Naive B cell (primary cell): ENCODE measurements at places on chromosomes 6 and 20. TPM values are rescaled to one million over a fixed set of nuclear protein-coding genes. Genes with fewer than 3 reads are reported as not detected.

GRCh38 chr6:51620971-51621370 is 466.4 kb downstream of the PKHD1 start:
- no peak for DNase-seq

DNA sequence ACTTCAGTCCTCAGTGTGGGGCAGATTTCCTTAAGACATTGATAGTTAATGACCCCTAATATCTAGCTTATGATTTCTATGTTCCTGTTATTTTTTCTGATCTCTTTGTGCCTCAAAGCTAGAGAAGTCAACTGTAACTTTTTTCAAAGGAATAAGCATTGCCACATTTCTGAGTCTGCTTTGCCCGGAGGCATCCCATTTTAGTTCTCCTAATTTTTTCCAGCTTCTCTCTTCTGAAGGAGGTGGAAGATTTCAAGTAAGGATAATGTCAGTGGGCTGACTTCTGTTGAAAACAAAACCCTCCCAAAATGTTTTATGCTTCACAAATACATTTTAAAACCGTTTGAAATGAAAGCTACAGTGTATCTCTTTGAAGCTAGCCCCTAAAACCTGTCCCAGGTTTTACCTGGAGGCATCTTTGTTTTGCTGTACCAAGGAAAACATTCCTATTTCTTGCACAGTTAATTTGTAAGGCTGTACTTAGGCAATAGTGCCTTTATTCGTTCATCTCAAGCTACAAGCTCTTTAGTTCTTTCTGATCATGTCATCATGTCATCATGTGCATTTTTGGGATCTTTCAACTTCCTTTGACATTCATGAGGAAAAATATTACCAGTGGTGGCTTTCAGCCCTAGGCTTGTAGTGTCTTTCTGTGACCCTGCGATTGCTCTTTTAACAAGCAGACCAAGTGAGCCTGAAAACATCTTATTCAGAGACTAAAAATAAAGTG is 45.7 kb downstream of the TSPYL4 start:
- no peak for DNase-seq

PI16 gene
- polyA plus RNA-seq = 5.5 TPM

BAK1 gene
- polyA plus RNA-seq = 11.8 TPM

- DNase-seq = no peak
Observed at GRCh38 chr6:105164418-105164817, 15.4 kb downstream of the POPDC3 start.

WFDC10B gene
- not detected for polyA plus RNA-seq

RIPPLY2 gene
- polyA plus RNA-seq = not detected

LAMA4 gene
- polyA plus RNA-seq = not detected

DNA sequence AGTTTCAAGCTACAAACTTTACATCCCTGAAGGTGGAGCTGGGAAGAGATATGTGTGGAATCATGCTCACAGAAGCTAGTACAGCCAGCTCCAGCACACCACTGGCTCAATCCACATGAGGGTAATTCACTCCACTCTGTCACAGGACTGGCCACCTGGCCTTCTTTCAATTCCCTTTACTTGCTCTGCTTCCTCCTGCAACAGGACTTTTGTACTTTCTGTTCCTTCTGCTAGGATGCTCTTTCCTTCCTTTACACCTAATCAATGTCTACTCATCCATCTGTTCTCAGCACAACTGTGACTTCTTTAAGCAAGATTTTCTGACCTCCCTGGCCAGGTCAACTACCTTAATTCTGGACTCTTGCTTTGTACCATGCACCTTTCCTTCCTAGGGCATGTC is 39.4 kb upstream of the MYB start:
- DNase-seq = peak; percentile 29

DNA sequence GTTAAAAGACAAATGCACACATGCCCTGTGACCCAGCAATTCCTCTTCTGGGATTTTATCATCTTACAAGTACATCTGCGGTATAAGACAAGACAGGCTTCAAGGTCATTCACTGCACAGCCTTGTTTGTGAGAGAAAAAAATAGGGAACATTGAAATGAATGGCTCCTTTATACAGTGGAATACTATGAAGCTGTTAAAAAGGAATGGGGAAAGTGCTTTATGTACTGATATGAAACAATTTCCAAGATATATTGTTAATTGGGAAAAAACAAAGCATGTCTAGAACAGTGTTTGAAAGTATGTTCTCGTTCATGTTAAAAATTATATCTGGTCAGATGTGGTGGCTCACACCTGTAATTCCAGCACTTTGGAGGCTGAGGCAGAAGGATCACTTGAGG is 25.4 kb downstream of the PDRG1 start:
- no peak for DNase-seq

DNA sequence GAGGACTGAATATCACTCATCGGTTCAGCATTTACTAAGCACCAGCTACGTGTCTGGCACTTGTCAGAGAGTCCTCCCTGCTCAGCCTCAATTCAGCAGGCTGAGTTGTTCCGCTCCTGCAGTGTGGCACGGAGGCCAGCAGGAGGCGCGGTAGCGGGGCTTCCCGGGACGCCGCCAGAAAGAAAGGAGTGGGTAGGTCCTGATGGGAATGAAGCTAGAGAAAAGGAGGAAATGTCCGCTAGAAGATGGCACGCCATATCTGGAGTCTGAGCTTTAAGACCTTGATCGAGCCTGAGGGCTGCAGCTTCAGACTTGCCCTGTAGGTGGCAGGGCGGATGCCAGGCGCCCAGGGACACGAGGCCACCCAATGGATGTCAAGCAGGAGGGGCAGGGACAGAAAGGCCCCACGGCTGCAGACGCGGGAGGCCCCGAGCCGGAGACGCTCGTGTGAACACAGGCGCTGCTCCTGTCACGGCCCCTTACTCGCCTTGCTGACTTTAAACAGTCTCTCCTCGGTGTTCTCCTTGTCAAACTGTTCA is 18.7 kb downstream of the SERPINB6 start:
- DNase-seq = no peak

DNA sequence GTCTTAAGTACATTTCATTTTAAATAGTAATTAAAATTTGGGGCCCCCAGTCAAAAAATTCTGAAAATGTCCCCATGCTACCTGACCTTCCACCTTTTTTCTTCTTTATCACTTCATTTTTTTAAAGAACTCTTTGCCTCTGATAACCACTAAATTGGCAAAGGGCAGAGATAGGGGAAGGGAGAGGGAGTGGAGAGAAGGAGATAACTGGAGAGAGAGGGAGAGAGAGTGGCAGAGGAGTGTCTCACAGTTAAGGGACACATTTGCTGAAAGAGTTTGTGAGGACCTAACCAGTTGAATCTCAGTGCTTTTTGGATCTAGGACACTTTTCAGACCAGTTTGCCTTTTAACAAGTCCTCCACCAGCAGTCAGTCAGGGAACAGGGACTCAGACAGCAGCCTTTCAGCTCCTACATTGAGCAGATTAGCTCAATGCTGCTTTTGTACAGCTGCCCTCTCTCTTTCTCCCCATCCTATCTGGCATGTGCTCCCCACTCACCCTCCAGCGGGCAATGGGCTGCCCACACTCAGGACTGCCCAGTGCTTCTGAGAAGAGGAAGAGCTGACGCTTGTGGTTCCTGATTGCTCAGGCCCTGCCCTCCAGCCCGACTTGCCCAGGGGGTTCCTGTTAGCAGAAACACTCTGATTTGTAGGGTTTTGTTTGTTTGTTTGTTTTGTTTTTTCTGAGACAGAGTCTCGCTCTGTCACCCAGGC is 14.4 kb downstream of the ARMC2 start:
- DNase-seq = no peak

DNA sequence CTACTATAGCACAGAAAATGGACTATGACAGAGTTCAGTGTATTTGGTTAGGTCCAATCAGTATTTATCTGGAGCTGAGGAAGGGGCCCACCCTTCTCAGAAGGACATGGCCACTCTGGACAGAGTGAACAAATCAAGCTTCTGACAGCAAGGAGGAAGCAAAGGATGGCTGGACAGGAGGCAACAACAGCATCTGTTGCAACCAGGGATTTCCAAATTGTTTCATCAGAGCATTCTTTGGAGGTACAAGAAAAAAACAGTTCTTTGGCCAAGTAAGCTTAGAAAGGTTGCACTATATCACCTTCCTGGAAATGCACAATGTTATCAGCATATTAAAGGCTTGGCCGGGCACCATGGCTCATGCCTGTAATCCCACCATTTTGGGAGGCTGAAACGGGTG is 118.7 kb upstream of the SLC22A16 start:
- no peak for DNase-seq

SLC32A1 gene
- not detected for polyA plus RNA-seq

GRCh38 chr20:63225082-63225454 is 9.1 kb upstream of the YTHDF1 start:
- DNase-seq = no peak

FAM217A gene
- not detected for polyA plus RNA-seq

DNA sequence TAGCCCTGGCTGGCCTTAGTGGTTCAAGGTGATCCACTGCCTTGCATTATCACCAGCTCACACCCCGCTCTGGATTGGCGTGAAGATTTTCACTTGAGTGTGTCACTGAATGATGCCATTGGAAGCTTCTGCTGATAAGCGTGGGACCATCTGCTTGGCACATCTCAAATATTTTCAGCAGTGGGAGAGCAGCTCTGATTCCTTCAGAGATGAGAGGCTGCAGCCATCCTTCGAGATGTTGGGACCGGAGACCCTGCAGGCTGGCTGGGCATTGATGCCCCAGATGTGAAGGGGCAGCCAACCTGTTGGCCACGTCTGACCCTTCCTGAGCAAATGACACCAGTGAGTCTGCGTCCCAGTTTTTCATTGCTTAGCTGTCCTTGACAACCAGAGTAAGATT is at the start of gene MAS1:
MAS1 (plus strand) TSS at position 197 of the 400 bp plus-strand sequence. CDS start 15,968 bp downstream, outside the sequence.
- DNase-seq = no peak

B3GAT2 gene
- 0.93 TPM for polyA plus RNA-seq

GRCh38 chr6:81693266-81693665 is 59.2 kb downstream of the TENT5A start:
- DNase-seq = no peak

ULBP3 gene
- polyA plus RNA-seq = not detected

ESR1 gene
- not detected for polyA plus RNA-seq

GRCh38 chr6:128600397-128600951 is 80.1 kb upstream of the PTPRK start:
- no peak for DNase-seq

TFAP2A gene
- not detected for polyA plus RNA-seq

GRCh38 chr6:163708466-163708865 is 293.9 kb downstream of the QKI start:
- no peak for DNase-seq

DNA sequence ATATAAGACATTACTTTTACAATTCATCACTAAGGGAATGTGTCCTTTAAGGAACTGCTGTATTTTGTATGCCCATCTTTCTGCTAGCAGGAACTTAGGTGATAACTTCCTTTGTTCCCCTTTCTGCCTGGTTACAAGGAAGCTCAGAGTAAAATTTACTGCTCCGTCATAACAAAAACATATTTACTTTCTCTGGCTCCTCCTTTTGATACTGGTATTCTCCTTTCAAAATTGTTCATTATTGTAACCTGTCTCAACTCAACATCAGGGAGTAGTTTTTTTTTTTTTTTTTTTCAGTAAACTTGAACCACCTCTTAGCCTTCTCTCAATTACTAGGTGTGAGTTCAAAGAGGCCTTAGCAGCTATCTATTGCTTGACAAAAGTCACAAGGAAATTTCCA is 37.1 kb downstream of the RIPOR2 start:
- DNase-seq = no peak
